ENCODE measurements at places on chromosomes 4 and X.

DNA sequence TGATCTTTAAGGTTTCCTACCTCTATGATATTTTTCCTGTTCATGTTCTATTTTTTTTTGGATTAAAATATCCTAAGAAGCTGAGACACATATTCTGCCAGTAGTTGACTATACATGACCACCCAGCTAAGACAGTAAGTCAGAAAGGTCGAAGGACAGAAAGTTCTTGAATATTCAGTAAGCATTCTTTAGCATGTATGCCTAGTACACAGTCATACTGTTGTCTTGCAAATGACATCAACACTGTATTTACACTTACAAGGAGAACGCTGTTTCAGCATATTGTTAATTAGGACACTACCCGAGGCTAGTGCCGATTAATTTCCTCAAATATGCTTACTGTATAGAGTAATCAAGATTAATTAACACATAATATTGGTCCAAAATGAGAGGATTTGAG is 300.6 kb downstream of the STIM2 start:
- DNase-seq = no peak

- no peak for DNase-seq
These were observed 4.5 kb downstream of the RP2 start for GRCh38 chrX:46841346-46841745.

- DNase-seq = no peak
These were observed 19.7 kb upstream of the LRBA start for GRCh38 chr4:151034829-151035228.

GRCh38 chr4:18202486-18202885 is 180.9 kb upstream of the LCORL start:
- DNase-seq = no peak

- DNase-seq = no peak
These were observed 140.0 kb downstream of the EVC2 start for GRCh38 chr4:5568336-5568735.

DNA sequence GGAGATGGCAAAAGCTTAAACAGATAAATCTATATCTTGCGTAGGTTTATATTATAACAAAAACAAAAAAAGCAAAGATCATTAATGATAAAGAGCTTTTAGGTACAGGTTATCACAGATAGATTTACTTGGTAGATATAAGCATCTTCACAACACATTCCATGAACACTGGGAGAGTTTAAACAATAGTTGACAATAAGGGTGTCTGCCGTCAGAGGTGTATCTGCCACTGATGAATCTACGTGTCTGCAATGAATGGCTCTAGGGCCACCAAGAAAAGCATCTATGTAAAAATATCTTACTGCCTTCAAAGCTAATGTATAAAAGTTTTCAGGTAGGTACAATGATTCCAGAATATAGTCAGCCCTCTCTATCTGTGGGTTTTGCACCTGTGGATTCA is 43.7 kb downstream of the RASGEF1B start:
- no peak for DNase-seq

- no peak for DNase-seq
These were observed 24.0 kb downstream of the RPA4 start for GRCh38 chrX:96907516-96908272.

GRCh38 chrX:12768491-12768890 is 22.7 kb upstream of the PRPS2 start:
- no peak for DNase-seq

DNA sequence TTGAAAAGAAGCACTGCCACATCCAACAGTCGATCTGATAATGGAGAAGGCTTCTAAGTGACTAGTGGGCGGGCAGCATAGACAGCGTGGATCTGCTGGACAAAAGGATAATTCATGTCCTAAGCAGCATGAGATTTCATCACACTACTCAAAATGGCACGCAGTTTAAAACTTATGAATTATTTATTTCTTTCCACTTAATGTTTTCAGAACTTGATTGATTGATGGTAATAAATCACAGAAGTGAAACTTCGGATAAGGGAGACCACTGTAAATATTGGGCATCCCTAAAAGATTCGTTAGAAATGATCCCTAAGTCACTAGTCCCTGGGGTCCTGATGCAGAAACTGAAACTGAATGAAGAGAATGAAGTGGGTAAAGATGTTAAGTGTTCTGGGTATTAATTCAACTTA is 93.0 kb upstream of the ANK2 start:
- no peak for DNase-seq

GRCh38 chr4:74112399-74113105 is 13.6 kb upstream of the CXCL2 start:
- DNase-seq = no peak

GRCh38 chr4:42600578-42600977 is 56.3 kb downstream of the ATP8A1 start:
- DNase-seq = no peak

DNA sequence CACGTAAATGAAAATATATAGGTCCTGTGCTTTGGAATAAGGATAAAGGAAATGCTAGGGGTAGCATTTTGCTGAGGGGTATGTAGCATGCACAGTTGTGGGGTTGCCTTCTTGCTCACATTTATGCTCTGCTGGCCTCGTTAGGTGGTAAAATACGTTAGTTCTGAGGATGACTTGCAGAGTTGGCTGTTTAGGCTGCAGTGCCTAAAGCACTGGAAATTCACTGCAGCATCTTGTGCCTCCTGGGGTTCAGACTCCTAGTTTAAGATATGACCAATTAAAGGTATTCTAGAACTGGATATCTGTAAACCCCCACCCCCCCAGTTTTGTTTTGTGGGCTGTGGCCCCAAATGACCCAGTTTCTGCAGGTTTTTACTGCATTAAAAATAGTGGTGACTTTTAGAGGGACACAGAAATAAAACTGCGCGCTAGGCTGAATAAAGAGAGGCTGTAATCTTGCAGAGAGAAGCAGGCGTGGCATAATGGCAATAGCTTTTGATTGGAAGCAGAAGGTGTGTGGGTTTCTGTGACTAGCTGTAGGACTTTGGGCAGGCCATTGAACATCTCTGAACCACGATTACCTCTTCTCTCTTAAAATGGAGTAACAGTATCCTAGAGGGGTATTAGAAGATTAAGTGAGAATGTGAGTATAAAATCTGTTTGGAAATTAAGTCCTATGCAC is 79.3 kb downstream of the REPS2 start:
- DNase-seq = no peak

Data from CD4-positive, alpha-beta T cell treated with Interleukin-1 beta for 1 hour (primary cell).